ENCODE measurements at places on chromosomes 1 and 21.

GRCh38 chr1:164719676-164720439, 160.9 kb downstream of the PBX1 start:
- no peak for DNase-seq

- DNase-seq, result no peak
Measured at GRCh38 chr1:93031711-93032110, 47.4 kb upstream of the MTF2 start.

DNA sequence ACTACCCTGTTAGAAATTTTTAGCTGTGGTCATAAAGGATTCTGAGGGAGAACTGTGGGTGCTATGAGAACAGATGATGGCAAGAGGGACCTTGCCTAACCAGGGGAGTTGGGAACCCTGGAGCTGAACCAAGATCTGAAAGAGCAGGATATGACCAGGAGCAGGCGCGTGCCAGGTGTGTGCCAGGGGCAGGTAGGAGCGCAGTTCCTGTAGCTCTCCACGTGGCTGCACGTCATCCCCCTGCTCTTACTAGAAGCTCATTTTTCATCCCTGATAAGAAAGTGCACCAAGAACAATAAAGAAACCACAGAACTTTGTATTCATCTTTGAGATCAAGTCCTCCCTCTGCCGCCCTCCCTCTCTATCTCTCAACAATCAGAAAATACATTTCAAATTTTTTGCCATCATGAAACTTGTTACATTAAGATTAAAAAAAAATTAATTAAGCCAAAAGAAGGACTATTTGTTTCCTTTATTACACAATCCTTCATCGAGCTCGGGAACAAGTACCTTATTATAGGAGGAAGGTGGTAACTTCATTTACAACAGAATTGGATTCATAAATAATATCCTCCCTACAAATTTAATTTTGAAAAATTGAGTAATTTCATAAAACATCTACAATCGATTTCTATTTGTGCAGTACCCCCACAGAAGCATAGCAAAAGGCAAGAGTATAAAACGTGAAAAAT, 78.5 kb downstream of the SLC35F3 start:
- DNase-seq, result no peak

DNA sequence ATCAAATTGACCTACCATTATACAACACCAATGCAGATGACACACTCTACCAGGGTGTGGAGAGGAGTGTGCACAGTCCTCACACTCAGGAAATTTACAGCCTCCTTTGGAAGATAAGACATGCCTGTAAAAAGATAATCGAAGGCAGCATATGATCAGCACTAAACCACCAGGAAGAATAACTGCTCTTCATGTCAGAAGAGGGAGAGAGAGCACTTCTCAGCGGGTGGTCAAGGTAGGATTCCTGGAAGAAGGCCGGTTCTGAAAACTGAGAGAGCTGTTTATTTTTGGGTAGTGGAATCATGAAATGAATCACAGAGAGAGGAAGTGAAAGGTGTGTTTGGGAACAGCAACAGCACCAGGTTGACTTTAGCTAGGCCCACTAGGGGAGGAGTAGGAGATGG, 14.0 kb upstream of the ZNF697 start:
- no peak for DNase-seq

- DNase-seq, result no peak
Measured at GRCh38 chr1:53319296-53320101, 8.4 kb downstream of the LRP8 start.

GRCh38 chr1:2314803-2315673, 76.3 kb downstream of the MORN1 start:
- peak; percentile 68 for DNase-seq

GRCh38 chr1:116753312-116753711, 918 bp upstream of the CD2 start:
- no peak for DNase-seq

GRCh38 chr1:110048240-110048639, 13.8 kb downstream of the STRIP1 start:
- DNase-seq, result no peak

- DNase-seq, result no peak
Measured at GRCh38 chr1:39142401-39143060, 62.0 kb upstream of the MACF1 start.

GRCh38 chr1:184919892-184920291, 54.4 kb downstream of the NIBAN1 start:
- DNase-seq, result no peak

DNA sequence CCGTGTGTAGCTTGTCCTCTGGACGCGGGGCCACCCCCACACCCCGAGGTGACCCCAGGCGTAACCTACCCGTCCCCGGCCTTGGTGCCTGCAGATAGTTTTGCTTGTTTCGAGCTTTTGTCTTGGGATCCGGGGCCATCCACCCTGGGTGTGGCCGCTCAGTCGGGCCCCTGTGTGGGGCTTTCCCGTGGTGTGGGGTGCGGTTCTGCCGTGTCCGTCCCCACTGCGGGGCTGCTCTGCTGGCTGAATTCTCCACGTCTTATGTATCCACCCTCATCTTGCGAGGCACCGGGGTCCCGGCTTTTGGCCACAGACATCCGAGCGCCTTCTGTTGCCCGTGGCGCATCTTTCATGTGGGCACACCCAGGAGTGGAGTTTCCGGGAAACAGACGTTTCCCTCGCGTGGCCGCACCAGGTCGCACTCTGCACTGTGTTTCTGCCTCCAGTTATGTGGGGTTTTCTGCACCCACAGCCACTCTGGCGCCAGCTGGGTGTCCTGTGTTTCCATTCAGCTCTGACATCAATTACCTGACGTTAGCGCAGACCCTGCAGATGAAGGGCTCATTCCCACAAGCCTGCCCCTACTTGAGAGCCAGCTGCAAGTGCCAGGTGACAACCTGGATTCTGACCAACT, 64.9 kb downstream of the PRKCZ start:
- DNase-seq, result no peak

- no peak for DNase-seq
Measured at GRCh38 chr1:14190508-14190907, 408.0 kb upstream of the KAZN start.

- DNase-seq, result no peak
Measured at GRCh38 chr1:201790261-201790660, 38.7 kb upstream of the IPO9 start.

DNA sequence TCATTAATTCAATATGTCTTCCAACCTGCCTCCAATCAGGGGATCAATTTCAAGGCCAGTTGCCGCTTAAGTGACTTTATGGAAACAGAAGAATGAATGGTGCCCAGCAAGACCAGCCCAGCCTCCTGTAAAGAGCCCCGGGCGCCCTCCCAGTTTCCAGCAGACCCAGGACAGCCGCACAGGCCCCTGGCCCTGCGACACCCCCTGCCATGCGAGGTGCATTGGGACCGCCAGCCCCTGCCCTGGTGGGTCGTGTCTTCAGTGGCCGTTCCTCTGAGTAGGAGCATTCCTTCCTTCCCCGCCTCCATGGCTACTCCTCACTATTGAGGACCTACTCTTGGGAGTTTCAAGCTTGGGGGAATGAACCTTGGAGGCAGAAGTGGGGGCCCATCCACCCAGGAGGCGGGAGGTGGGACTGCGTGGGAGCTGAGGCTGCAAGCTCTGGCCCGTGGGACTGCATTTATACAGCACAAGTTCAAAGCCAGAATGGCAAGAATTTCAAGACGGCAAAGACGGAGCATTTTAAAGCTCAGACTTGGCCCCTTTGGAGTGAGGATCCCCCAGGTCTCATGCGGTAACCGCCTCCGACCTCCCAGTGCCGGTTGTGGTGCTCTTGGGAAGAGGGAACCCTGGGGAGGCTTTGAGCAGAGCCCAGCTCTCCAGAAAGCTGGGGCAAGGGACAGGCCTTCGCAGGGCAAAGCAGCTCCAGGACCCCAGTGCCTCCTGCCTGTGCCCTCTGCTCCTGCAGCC, 73.1 kb upstream of the ACTRT2 start:
- DNase-seq, result no peak

- DNase-seq, result no peak
Measured at GRCh38 chr1:110174961-110175360, 24.7 kb downstream of the SLC6A17 start.

DNA sequence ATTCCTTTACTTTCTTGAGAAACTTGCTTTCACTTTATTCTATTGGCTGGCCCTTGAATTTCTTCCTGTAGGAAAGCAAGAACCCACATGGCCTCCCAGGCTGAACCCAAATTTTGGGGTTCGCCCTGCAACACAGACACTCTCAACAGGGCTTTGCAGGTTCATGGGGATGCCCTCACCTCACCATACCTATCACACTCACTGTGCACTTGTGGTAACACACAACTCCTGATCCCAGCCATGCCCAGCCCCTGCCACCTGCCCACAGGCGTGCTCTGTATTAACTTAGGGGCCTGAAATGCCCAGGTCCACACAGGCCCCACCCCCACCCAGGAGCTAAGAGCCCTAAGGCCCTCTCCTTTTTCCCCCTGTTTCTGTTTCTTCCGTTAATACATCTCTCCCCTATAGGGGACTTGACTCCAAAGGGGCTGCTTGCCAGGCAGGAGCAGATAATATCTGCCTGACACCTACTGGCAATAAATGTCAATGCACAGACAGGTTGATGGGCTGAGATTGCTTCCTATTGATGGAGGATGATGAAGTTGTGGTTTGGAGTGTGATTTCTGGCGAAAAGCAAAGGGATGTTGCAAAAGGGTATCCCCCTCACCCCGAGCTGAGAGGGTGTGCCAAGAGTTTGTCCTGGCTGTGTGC, 171.5 kb downstream of the AJAP1 start:
- DNase-seq, result peak; percentile 50

GRCh38 chr1:99137554-99138206, 126.6 kb upstream of the PLPPR4 start:
- no peak for DNase-seq

GRCh38 chr1:22527555-22528296, 35.6 kb upstream of the EPHA8 start:
- peak; percentile 35 for DNase-seq

GRCh38 chr1:235181561-235182245, 20.7 kb upstream of the RBM34 start:
- DNase-seq, result no peak

DNA sequence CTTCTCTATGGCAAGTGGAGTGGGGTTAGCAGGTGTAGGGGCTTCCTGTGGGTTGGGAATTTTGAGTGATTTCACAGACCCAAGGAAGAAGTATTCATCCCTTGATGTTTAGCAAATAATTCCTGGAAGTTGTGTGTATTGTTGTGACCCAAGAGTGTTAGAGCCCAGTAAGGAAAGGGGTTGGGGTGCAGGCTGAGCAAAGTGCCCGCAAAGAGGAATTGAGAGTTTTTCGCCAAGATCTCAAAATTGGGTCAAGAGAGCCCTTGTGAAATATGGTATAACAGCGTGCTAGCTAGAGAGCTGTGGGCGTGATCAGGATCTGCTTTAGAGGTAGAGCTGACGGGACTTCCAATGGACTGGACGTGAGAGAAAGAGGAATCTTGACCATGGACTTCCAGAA, 73.0 kb upstream of the LAPTM5 start:
- DNase-seq, result no peak

DNA sequence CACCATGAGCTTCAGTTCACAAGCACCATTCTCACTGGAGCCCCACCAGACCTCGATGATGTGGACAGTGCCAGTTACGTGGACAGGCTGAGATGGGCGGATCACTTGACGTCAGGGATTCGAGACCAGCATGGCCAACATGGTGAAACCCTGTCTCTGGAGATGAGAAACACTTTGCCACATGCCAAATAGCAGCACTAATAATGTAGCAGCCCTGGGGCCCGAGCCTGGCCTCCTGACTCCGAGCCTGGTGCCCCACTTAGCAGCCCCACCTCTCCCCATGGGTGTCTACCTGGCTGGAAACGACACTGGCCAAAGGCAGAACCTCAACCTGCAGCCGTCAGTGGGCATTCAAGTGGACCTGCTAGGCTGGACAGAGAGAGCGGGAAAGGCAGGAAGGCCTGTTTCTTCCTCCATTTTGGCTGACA, 129.1 kb downstream of the TOMM20 start:
- no peak for DNase-seq

DNA sequence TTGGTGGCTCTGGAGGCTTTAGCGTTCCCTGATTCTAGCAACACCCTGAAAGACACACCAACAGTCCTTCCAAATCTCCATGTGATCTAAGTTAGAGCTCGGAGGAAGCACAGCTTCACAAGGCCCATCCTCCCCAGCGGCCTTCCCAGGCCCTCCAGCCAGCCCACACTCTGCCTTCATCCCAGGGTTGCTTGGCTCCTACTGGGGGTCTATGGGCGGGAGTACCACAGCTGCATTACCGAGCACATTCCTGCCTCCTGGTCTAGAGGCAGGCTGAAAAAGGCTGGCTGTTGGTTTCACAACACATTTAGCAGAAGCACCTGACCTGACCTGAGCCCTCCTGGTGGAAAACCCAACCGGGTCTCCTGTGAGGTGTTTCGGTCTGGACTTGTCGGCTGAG, 54.7 kb upstream of the TRIM67 start:
- no peak for DNase-seq

DNA sequence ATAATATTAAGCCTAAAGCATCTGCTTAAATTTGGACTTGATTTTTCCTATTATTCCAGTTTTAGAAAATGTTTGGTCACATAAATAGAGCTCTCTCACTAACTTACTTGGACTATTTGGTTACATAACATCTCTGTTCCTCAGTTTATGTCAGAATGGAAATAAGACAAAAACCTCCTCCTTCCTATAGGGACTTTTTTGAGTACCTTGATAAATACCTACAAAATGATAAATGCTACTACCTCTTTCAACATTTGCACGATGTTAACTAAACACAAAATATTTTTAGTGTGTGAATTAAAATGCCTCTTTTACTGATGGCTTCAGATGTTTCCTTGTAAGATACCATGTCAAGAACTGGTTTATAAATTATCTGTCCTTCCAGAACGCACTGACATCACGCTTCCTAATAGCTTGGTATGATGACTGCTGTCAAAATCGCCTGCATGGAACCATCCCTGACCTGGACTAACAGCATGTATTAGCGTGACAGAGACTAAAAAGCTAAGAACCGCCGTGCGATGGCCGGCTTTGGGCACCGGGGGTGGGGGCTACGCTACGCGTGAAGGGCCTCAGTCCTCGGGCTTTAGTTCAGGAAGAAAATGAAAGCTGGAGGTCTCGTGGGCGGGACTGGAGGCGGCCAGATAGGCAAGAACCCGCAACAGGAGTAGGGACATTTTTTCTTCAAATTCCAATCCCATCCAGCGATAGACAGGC, 133.2 kb upstream of the BARHL2 start:
- DNase-seq, result no peak

GRCh38 chr1:178055779-178056471, 38.0 kb upstream of the RASAL2 start:
- no peak for DNase-seq

DNA sequence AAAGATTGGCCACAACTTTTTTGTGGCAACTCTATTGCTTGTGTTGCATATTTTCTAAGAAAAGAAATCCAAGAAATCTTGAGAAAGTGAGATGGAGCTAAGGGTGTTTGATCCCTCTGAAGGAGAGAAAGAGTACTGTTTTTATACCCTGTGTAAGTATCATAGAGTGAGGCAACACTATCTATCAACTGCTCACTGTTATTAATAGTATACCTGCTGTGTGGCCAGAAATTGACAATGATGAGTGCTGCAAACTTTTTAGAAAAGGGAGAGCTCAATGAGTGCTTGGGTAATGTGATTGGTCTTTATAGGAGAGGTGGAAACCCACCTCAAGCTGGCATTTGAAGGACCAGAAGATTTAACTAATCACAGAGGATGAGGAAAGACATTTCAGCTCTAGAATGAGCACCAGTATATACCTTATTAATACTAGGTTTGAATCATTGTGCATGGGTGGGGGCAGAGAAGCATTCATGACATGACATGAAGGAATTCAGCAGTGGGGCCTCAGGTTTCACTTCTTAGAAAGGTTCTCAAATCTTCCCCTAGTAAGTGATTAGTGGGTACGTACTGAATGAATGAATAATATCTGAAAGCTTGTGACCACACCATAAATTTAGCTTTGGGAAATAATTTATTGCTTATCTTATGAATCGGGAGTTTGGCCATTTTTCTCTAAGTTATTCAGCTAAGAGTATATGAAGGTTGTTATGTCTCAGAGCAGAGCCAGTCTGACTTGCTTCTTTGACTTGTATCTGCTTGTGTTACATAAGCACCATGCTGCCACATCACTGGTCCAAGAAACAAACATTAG, 169.2 kb upstream of the SGIP1 start:
- DNase-seq, result no peak

All from muscle of arm (tissue), 14 donors.